ENCODE measurements at places on chromosomes 12 and 14. TPM values are rescaled to one million over a fixed set of nuclear protein-coding genes. Genes with fewer than 3 reads are reported as not detected.

TMED10 gene
- total RNA-seq = 241 TPM

GRCh38 chr12:104763168-104763805, 194.8 kb downstream of the SLC41A2 start:
- no peak for ATAC-seq

CNTN1 gene
- 81.7 TPM for total RNA-seq

GRCh38 chr12:10503460-10503859, 2.2 kb upstream of the EIF2S3B start:
- no peak for ATAC-seq

C14orf93 gene
- total RNA-seq = 14.5 TPM

GRCh38 chr14:96194657-96195431, 9.8 kb upstream of the BDKRB2 start:
- no peak for ATAC-seq

DNA sequence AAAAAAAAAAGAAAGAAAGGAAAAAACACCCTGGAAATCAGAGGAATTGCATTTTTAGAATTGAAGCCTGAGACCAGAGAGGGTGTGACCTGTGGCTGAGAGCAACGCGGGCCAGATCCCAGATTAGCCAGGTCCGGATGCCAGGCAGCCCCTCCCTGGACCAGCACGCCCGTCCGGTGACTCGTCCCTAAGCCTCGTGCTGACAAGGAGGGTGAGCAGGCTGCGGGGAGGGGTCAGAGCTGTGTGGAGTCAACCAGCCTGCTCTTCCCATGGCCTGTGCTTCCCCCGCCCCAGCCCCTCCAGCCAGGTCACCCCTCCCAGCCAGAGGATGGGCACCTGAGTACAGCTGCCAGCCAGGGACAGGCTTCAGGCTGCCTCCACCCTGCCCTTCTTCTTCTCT, 4.2 kb upstream of the KLC1 start:
- peak; percentile 72 for ATAC-seq

GRCh38 chr12:131093604-131093955, 139.9 kb downstream of the ADGRD1 start:
- no peak for ATAC-seq

DNA sequence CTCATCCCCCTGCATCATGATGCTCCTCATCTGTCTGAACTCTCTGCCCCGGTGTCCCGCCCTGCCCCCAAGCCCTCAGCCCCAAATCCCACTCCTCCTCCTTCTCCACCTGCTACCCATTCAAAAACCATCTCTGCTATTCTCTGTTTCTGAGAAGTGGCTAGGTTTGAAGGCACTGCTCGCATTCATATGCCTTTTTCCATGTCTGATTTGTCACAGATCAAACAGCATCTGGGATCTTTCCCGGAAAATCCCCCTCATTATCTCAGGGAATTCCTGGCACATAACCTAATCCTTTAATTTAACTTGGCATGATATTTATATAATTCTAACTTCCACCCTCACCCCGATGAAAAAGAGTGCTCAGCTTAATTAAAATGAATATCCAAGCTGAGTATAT, 3.3 kb upstream of the ADAM20 start:
- no peak for ATAC-seq

KLRC1 gene
- total RNA-seq = not detected

HELB gene
- total RNA-seq = 3.0 TPM
